ENCODE measurements at places on chromosomes 1 and 21.
A peak's percentile ranks its signal among the peaks of the same experiment; 100 is the strongest.

- peak; percentile 33 for DNase-seq
Measured at GRCh38 chr1:179082999-179083335, 1.1 kb downstream of the TOR3A start.

DNA sequence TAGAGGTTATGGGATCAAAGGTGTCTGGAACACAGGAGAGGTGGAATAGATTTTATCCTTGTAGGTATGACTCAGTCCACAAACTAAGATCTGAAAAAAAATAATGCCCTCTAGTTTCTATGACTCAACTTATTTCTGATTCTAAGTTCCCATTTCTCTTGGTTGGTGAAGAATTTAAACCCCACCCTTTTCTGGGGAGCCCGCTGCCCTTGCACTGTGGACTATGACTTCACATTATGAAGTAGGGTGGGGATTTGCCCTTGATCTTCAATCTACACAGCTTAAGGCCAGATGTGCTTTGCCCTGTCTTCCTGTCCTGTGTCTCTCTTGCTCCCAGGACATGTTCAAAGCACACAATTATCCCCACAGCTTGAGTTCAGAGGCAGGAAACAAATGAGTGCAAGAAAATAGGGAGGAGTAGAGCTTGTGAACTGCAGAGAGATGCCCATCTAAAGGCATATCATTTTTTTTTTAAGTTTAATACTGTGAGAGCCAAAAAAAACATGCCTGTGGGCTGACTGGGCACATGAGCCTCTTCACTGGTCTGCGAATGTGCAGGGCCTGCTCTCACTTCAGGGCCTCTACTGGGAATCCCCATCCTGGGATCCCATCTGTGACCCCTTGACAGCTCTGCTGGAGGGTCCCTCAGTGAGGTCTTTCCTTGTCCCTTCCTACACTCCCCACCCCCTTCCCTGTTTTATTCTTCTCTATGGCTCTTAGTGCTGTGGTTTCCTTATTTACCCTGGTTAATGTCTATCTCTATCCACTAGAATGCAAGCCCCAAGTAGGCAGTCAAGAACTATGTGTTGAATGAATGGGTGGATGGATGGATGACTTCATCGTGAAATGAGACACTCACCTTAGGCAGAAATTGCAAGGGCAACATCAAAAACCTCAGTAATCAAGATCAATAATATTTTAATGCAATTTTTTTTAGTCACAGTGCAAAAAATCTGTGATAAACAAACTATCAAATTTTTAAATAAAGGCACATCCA, 61.5 kb downstream of the CD58 start:
- DNase-seq = peak; percentile 77

DNA sequence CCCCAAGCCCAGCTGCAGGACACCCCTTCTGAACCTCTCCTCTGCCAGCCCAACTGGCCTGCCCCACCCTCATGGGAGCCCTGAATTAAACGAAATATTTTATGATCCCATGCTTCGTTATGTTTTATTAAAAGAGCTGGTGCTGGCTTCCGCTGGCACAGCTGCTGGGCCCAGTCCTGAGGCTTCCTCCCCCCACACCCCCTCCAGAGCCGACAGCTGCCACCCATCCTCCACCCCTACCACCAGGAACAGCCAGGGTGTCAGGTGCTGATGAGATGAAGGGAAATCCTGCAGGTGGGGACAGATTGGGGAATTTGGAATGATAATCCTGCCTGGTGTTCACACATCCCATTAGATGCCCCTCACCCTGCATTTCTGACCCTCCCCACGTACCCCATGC, 19.0 kb downstream of the IGSF21 start:
- no peak for DNase-seq

DNA sequence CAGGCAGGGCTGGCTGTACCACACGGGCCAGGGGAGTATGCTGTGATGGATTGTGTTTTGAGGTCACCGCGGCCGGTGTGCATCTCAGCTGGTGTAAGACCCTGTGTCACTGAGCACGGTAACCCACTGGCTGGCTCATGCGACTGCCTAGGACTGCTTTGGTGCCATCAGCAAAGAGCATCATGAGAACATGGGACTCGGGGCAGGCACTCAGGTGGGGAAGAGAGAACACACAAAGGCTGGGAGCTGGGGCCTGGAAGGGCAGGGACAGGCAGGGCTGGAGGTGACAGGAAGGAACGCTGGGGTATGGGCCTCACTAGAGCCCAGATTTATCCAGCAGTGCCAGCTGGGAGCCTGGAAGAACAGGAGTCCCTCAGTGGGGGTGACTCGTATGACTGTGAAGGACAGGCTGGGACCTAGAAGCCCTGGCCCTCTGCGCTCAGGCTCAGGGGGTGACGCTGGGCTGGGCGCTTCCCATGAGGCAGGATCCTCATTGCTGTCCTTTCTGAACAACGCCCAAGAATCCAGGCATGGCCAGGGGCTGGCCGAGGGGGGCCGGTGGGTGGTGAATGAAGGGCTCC, 210.4 kb upstream of the VAMP3 start:
- DNase-seq = no peak

DNA sequence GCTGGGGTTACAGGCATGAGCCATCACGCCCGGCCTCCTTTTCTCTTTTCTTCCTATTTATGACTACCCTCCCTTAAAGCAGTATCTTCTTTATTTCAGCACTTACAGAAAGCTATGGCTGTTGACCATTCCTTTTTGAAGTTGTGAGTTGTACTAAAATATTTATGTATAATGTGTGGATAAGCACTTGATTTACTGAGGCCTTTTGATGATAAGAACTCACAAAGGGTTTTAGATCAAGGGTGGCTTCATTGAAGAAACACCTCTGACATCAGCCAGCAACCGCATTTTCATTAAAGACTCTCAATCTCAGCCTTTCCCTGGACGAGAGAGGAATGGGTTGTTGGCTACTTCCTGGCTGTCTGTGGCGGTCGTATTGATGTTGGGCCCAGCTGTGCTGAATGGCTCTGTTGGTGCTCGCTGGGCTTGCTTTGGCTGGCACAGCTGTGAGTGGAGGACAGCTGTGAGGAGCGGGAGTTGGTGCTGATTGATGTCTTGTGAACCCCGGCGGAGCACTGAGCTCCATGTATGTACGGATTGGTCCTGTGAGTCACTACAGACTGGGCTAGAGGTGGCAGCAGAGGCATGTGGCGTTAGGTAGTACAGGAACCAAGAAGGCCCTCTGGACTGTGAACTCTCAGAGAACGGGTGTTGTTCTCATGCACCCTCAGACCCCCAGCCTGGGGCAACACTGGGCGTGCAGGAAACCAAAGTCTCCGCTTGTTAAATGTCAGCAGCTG, 208.8 kb downstream of the KIF26B start:
- DNase-seq = no peak

- peak; percentile 6 for DNase-seq
Measured at GRCh38 chr1:92736395-92736794, 48.5 kb downstream of the EVI5 start.

GRCh38 chr1:108824051-108824450, 32.8 kb downstream of the AKNAD1 start:
- DNase-seq = no peak

- DNase-seq = no peak
Measured at GRCh38 chr1:116262207-116262994, 110.6 kb upstream of the ATP1A1 start.

Measured in HFFc6 (cell line).